Muscle of arm (tissue), 14 donors: ENCODE measurements at places on chromosomes 5 and 9. TPM values are rescaled to one million over a fixed set of nuclear protein-coding genes. Genes with fewer than 3 reads are reported as not detected.

The INSYN2B gene
- 0.29 TPM for polyA plus RNA-seq

The PRELID2 gene
- polyA plus RNA-seq, result 3.1 TPM

The TMEM215 gene
- polyA plus RNA-seq, result 0.50 TPM

The ENDOG gene
- 13.9 TPM for polyA plus RNA-seq

The ENTPD2 gene
- polyA plus RNA-seq, result 8.6 TPM

The CCNO gene
- polyA plus RNA-seq, result 0.31 TPM

The ALDH1A1 gene
- 55.2 TPM for polyA plus RNA-seq

The PCDHGB7 gene
- polyA plus RNA-seq, result not detected

GRCh38 chr9:131875828-131876485 lies 136.1 kb upstream of the RAPGEF1 start:
- no peak for DNase-seq

DNA sequence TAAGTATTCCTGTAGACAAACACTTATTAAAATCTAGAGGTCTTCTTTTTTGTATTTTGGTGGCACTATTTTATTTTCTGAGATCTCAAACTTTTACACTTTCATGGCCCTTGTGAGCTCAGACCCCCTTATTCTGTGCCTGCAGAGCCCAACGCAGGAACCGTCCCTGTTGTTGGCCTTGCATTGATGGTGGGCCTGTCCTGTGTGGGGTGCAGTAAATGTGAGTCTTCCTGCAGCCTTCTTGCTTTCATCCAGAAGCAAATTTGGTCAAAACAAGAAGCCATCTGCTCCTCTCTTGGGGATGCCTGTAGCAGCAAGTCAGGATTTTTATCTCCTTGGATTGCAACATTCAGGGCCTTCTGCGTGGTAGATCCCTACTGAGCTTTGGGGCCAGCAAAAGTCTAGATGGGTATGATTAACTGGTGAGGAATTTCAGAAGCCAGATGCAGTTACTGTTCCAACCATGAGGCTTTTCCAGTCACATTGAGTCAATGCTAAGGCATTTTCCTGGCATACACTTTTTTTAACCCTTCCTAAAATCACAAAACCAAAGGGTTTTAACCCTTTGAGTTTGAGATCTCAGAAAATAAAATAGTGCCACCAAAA lies 31.7 kb downstream of the BASP1 start:
- no peak for DNase-seq

DNA sequence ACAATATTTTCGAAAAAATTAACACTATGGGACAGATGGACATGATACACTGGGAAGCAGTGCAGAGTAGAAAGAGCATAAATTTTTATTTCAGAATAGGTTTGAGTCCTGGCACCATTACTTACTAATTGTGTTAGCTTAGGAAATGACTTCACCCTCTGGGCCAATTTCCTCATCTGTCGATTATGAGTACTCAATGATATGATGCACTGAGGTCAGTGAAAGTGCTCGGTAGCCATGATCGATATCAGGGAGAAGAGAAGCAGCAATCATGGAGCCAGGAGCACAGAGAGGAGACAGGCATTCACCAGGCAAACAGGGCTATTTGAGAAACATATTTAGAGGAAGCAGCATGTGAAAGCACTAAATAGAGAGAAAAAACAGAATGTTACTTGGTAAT lies 29.4 kb downstream of the NR6A1 start:
- DNase-seq, result no peak

DNA sequence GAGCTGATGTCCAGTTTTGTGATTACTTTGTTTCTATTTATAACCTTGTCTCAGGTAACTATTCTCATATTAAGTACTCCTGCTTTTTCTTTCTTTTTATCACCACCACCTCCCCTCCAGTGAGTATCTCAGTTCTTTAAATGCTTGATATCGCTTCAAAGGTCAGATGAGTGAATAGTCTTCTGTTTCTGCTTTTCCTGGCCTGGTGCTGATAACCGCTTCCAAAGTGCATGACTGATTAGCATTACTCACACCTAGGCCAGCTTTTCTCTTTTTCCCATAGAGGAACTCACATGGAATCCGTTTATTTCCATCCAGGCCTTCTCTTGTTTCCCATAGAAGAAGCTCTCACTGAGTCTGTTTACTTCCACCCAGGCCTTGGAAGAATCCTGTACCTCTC lies 3.2 kb downstream of the SLC36A1 start:
- DNase-seq, result no peak

DNA sequence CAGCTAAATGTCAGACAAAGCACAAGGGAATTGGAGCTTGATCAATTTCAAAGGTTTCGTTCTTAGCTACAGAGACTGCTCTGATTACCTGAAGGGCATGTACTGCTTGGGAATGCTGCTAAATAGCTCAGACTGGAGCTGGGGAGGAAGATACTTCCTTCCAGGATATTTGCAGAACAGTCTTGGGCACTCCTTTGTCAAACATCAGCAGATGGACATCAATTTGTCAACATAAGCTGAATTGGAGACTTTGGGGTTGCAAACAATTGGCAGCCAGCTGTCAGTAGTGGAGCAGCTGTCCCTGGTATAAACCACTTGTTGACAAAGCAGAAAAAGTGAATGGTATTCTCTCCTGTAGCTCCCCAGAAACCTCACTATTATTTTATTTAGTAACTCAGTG lies 182.0 kb downstream of the CCDC192 start:
- peak; percentile 13 for DNase-seq

GRCh38 chr9:14307989-14308852 lies 5.7 kb downstream of the NFIB start:
- no peak for DNase-seq

GRCh38 chr5:44983006-44983405 lies 174.3 kb downstream of the MRPS30 start:
- no peak for DNase-seq

DNA sequence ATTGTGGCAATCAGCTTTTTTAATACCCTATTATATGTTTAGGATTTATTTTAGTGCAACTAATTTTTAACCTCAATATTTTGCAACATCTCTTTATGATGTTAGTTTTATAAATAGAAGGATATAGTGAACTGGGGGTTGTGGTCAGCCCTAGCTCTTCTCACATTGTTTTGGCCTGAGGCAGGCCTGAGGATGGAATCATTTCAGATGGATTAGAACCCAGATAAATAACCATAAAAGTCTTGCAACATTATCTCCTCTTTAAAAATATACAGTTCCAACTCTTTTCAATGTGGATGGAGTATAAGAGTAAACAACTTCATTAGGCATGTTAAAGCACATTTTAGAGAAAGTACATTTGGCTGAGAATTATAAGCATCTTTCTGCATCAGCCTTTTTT lies 522.7 kb downstream of the NR2F1-AS1 start:
- no peak for DNase-seq

DNA sequence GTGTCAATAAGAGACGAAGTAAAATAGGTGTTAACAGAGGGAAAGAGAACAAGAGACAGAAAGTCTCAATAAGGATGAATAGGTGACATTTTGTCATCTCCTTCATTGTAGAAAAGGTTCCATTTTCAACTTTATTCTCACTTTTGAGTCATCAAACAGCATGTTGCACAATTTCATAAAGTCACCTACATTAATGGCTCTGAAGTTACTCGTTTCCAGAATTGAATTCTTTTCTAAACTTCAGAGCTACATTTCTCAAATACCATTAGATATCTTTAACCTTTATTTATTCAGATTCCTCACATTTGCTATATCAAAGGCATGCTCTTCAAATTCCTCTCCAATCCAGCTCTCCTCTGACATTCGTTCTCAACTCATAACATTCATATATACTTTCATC lies 13.1 kb downstream of the ADAMTS6 start:
- no peak for DNase-seq

- no peak for DNase-seq
Measured at GRCh38 chr9:134971196-134971595, 53.5 kb upstream of the FCN1 start.

- no peak for DNase-seq
Measured at GRCh38 chr5:107636555-107636954, 34.2 kb downstream of the EFNA5 start.
